ENCODE measurements at places on chromosomes 6 and 20. TPM values are rescaled to one million over a fixed set of nuclear protein-coding genes. Genes with fewer than 3 reads are reported as not detected.
A peak's percentile ranks its signal among the peaks of the same experiment; 100 is the strongest.

TCF21 gene
- not detected for total RNA-seq

TOP1 gene
- 129 TPM for total RNA-seq

GSTA1 gene
- not detected for total RNA-seq

HDGFL1 gene
- total RNA-seq: not detected

PACSIN1 gene
- total RNA-seq: 0.69 TPM

SLC22A3 gene
- 8.1 TPM for total RNA-seq

MAK gene
- 0.27 TPM for total RNA-seq

CST5 gene
- not detected for total RNA-seq

SEL1L2 gene
- not detected for total RNA-seq

DNA sequence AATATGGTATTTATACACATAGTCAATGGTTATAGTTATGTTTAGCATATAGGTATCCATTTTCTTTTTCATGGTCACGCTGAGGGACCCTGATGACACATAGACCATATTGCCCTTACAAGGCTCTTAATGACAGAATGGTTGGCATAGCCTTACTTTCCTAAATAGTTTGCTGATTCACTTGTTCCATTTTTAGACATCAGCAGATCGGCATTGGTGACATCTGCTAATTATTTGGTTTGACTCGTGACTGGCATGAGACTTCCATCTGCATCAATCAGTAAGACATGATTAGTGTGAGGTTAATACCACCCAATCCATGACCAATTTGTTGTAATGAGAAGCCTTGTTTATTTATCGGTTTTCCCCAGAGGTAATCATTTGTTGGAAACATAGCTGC, 309.7 kb downstream of the ALDH8A1 start:
- H3K27ac ChIP-seq: no peak overlapping the region
- H3K27me3 ChIP-seq: no peaks in the 10 kb centered on the region
- H3K36me3 ChIP-seq: peaks cover 5% of the 10 kb centered on the region
- no peak overlapping the region for H3K4me3 ChIP-seq
- no peak for DNase-seq

- no peak overlapping the region for H3K27ac ChIP-seq
- H3K4me1 ChIP-seq: peaks cover 9% of the 10 kb centered on the region
- H3K36me3 ChIP-seq: no peaks in the 10 kb centered on the region
Observed at GRCh38 chr6:148146717-148147462, 195.7 kb upstream of the SASH1 start.

DNA sequence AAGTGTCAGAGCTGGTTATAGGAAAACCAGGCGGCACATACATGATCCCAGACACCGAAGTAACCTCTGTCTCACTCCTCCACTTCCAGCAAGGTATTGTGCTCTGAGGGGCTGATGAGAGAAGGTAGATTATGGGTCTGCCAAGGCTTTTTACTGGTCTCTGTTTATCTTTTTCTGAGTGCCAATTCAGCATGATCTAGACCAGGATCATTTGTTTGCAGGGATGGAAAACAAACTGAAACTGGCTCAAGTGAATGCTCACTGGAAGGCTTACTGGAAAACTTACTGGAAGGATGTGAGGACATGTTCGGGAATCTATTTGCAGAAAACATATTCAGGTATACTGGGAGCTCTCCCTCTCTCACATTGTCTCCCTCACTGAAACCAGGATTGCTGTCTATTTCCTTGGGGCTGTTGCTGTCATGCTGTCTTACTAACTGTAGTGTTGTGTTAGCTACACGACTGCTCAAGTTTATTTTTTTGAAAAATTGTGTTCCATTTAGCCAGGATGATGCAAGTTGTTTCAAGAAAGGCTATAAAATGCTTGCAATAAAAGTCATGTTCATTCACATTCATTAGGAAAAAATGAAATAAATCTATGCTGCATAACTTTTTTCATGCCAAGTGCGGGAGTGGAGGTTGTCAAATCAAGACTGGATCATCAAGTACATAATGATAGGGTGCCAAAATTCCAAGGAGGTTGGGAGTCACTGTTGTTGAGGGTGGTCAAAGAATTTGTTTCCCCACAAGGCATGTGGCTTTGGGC, 37.0 kb downstream of the KLHL31 start:
- H3K27ac ChIP-seq: peak overlapping the region; percentile 13
- DNase-seq: no peak
- H3K4me1 ChIP-seq: peaks cover 10% of the 10 kb centered on the region
- H3K4me3 ChIP-seq: no peak overlapping the region

DNA sequence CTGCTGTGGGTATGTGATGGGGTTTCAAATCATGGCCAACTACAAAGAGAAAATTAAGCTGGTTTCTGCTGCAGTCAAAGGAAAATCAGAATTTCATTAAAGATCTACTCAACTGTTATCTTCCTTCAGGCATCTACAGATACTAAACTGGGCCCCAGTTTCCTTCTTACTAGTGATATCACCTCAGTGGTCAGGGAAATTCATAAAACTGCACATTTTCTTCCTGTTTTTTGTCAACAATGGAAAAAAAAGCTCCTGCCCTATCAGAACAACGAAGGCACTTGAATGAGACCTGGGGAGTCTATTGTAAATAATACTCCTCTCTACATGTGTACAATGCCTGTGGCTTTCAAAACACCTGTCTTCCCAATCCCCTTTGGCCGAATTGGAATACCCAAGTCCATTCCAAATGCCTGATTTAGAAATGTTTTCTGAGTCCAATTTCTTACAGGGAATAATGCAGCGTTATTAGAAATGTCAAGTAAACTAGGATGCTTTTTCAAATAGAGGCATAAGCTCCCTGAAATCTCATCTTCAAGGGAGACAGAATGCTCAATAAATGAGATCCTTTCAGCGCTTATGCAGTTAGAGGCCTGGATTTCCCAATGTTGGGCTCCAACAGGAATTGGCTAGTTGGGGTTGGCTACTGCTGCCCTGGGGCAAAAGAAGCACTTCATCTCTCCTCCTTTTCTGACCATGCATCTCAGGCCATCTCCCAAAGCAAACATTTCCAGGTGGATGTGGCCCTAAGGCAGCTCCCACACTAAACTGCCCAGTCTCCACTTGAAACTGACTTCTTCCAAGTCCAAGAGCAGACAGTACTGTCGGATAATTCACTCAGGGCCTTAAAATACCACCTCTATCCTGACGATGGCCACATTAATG, 143.3 kb downstream of the NFATC2 start:
- no peaks in the 10 kb centered on the region for H3K4me1 ChIP-seq
- no peak for DNase-seq
- H3K36me3 ChIP-seq: peaks cover 5% of the 10 kb centered on the region
- H3K4me3 ChIP-seq: no peak overlapping the region
- H3K27me3 ChIP-seq: no peaks in the 10 kb centered on the region

DNA sequence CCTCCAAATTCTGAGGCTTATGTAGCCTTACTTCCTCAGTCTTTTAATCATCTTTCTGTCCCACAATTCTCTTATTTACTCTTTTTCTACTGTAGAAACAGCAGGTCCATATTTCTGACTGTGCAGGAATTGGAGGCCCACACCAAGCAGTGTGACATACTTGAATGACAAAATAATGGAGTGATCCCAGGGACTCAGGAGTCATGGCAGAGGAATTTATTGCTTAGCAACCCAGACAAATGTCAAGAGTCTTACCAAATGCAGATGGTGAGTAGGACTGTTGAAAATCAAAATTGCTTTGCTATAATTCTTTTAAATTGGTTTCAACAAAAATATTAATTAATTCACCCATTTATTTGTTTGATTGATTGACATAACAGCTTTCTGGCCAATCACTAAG, 59.9 kb downstream of the HTR1B start:
- H3K4me1 ChIP-seq: no peaks in the 10 kb centered on the region
- no peak for DNase-seq
- H3K27ac ChIP-seq: no peak overlapping the region
- no peaks in the 10 kb centered on the region for H3K36me3 ChIP-seq

DNA sequence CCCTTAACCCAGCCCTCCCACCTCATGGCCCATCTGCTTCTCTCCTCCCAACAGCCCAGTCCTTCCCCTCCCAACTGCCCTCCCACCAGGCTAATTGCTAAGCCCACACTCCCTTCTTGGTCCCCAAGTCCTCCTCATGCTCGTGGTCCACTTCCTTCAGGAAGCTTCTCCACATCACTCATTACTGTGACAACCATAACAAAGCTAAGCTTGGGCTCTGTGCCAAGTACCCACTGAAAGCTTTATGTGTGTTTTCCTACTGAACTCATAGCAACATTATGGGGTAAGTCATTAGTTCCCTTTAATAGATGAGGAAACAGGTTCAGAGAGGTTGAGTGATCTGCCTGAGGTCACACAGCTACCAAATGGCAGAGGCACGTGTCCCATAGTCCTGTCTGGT, 16.2 kb downstream of the FRS3 start:
- H3K27ac ChIP-seq: no peak overlapping the region
- DNase-seq: no peak
- H3K27me3 ChIP-seq: peaks cover 11% of the 10 kb centered on the region
- H3K36me3 ChIP-seq: peaks cover 5% of the 10 kb centered on the region
- H3K4me1 ChIP-seq: peaks cover 18% of the 10 kb centered on the region

DNA sequence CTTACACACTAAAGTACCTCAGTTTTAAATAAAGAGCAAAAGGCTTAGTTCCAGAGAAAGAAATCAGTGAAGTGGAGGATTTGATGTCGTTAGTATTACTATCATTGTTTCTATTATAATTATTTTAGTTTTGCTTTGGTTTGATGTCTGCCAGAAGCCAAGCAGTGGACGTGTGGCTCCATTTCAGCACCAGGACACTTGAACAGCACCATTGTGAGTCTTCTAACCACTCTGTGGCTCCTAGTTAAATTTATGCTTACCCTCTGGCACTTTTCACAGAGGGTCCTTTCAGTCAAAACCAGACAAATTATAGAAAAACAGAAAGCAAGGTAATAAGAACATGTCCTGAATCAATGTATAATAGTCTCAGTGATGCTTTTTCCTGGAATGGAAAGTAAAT, 3.4 kb downstream of the COL9A1 start:
- no peak for DNase-seq
- H3K4me1 ChIP-seq: no peaks in the 10 kb centered on the region
- H3K27ac ChIP-seq: no peak overlapping the region
- no peak overlapping the region for H3K4me3 ChIP-seq
- H3K36me3 ChIP-seq: no peaks in the 10 kb centered on the region

- no peak overlapping the region for H3K27ac ChIP-seq
- no peaks in the 10 kb centered on the region for H3K36me3 ChIP-seq
- H3K4me1 ChIP-seq: no peaks in the 10 kb centered on the region
Observed at GRCh38 chr6:9623985-9624384, 790.9 kb downstream of the TFAP2A start.

DNA sequence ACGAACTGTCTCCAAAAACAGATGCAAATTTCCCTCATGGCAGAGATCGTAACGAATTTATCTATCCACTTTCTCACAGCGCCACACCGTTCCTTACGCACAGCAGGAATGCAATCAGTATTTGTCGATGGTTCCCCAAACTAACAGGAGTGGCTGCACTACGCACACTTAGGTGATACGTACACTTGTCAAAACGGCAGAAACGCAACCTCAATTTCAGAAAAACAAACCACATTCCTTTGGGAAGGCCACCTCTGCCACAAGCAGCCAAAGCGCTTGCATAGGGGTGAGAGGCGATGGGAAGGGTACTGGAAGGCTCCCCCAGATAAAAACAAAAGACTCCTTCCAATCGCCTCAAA, 638 bp downstream of the MDN1 start:
- H3K27me3 ChIP-seq: no peaks in the 10 kb centered on the region
- no peak for DNase-seq
- H3K36me3 ChIP-seq: peaks cover 33% of the 10 kb centered on the region
- H3K4me1 ChIP-seq: peaks cover 13% of the 10 kb centered on the region

DNA sequence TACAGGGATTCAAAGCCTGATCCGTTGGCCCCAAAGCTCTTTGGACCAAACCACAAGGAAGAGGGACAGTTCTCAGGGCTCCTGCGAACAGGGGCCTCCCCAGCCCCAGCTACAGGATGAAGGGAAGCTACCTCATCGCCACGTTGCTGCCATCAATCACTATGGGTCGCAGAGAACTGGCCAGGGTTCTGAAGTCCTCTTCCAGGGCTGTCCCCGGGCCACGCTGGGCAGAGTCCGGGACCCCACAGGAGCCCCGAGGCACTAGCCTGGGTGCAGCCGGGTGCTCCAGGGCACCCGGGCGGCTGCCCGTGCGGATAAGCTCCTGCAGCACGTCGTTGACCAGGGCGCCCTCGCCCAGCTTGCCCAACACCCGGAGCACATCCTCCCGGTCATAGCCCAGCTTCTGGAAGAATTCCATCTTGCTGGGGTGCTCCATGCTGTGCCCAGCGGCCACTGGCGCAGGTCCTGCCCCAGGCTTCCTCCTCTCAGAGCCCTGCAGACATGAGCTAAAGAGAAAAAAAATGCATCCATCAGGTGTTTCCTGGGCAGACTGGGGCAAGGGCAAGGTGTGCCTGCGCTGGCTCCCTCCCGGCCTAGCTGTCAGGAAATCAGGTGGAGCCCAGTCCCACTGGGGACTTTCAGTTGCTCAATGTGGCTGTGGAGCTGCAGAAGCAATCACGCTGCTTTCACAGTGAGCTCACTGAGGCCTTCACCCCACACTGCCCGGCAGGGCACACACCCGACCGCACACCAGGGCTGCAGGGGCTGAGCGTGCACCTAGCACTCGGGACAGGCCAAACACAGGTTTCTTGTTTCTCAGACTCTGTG, 10.5 kb downstream of the ZC3H12D start:
- no peak overlapping the region for H3K4me3 ChIP-seq
- H3K27ac ChIP-seq: no peak overlapping the region
- H3K4me1 ChIP-seq: no peaks in the 10 kb centered on the region

DNA sequence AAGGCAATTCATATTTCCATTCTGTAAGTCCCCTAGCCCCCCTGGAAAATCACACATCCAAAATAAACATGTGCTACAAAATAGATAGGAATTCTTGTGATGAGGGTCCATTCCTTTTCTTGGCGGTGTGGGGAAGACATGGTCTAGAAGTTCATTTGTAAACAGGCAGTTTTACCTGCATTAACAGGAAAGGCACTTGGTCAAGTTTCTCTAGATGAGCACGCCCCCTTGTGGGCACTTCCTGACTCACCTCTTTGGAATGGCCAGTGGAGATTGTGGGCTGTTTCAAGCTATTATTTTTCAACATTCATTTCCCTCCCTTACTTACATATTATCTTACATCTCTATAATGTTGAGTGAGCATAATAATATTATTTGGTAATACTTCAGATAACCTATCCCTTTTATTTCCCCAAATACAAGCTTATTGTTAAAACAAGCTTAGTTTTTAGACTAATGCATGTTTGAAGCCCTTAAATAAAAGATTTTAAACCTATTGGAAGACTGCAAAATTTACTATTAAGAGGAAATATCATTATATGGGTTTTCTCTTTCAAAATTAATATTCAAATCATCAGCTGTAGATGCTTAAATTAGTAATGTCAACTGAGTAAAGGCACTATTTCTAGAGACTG, 92.1 kb downstream of the TASP1 start:
- peak; percentile 75 for DNase-seq
- no peaks in the 10 kb centered on the region for H3K36me3 ChIP-seq
- H3K4me1 ChIP-seq: no peaks in the 10 kb centered on the region
- H3K4me3 ChIP-seq: no peak overlapping the region
- no peak overlapping the region for H3K27ac ChIP-seq
- H3K27me3 ChIP-seq: no peaks in the 10 kb centered on the region
